Colonic mucosa (tissue), 4 donors: ENCODE measurements at places on chromosomes 1 and 21.

DNA sequence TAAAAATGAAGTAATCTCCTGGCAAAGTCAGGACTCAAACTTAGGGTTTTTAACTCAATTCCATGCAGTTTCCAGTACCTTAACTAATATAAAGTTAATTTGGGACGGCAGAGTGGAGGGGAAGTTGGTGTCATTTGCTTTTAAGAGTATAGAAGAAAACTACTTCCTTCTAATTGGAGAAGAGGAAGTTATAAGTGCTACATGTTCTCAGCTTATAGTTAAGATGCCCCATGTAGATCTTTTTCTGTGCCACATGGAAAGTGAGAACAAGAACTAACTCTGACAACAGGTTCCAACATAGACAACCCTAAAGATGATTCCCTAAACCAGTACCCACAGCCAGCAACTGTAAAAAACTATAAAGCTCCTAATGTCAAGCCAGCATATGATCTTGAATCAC is 11.5 kb downstream of the RRAGC start:
- no peak for DNase-seq

DNA sequence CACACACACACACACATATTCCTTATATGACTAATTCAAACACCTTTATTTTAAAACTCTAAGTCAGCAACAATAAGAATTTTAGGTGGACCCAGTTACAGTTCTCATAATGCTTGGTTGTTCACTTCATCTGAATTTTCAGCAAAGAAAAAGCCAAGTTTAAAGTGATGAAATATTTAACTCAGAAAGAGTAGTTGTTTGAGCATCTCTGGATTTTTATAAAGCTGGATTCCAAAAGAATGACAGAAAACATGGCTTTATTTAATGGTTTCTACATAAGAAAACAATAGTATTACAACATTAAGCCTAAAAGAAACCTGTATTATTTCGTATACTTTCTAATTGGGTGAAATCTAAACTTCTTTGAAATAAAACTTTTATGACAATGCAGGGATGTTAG is 54.2 kb upstream of the ADAMTS5 start:
- no peak for DNase-seq

- DNase-seq = no peak
Observed at GRCh38 chr1:54904476-54905048, 17.6 kb upstream of the DHCR24 start.

DNA sequence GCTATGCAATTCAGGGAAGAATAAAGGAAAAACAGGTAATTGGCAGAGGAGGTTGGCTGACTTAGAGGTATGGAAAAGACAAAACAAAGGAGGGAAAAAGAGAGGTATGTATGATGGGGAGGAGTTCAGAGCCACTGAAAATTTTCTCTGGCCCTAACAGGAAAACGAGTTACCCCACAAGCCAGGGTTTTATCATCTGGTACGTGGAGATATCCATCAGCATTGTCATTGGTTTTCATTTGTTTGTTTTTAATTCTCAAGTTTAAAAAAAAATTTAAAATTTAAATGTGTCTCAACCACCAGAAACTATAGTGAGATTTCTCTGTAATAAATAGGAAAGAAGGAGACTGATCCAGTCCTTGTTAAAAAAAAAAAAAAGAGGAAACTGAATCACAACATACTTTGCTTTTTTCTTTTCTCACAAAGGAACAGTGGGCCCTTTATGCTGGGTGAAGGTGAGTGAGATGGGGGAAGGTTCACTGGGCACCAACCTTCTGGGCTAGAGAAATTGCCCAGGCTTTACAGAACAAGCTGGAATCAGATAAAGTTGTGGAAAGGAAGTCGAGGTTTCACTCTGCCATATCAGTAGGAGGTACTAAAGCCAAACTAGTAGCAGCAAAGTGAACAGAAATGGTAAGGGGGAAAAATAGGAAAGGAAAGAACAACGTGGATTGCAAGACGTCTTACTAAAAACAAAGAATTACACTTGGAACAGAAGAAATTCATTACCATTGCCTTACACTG is 2.7 kb downstream of the IFNAR2 start:
- DNase-seq = no peak

GRCh38 chr1:88900883-88901282 is 9.5 kb upstream of the GTF2B start:
- DNase-seq = no peak

DNA sequence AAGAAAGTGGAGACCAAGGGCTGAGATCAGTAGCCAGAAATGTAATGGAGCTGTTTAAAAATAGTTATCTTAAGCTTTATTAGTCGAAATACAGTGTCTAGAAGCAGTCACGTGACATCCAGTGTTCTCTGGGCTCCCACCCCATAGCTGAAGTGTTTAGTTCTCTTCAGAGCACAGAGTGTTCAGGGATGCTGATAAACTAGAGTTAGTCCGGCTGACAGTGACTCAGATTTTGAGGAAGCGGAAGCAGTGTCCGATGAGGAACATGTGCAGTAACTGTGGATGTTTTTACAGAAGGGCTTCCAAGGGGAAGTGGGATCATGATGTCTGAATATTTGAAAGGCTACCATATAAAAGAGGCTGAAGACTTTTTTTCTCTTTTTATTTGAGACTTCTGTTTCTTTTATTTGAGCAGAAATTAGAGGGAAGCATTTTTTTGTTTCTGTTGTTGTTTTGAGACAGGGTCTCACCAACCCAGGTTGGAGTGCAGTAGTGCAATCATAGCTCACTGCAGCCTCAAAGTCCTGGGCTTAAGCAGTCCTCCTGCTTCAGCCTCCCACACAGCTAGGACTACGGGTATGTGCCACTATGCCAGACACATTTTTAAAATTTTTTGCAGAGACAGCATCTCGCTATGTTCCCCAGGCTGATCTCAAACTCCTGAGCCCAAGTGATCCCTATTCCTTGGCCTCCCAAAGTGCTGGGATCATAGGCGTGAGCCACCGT is 124.2 kb downstream of the GALNT2 start:
- peak; percentile 46 for DNase-seq

DNA sequence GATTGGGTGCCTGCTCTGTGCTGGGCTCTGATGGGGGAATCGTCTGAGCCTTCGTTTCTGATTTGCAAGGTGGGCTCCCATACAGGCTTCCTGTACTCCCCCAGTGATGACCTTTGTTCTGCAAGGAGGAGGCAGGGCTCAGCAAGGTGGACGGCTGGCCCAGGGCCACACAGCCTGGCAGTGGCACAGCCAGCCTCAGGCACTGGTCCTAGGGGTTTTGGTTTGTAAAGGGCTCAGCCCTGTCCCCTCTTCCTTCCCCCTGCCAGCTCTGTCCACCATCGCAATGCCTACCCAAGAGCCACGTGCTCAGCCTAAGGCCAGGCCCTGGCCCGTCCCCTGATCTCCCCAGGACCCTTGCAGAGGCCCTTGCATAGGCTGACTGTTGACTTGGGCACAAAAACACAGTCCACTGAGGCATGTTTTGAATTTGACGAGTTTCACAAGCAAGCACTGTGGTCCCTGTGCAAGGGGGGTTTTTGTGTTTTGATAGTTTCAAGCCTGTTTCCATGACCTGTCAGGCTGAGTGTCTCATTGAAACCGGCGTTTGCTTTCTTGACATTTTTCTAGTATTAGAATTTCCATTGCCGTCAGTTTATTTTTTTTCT is 39.5 kb upstream of the TNFRSF1B start:
- no peak for DNase-seq

DNA sequence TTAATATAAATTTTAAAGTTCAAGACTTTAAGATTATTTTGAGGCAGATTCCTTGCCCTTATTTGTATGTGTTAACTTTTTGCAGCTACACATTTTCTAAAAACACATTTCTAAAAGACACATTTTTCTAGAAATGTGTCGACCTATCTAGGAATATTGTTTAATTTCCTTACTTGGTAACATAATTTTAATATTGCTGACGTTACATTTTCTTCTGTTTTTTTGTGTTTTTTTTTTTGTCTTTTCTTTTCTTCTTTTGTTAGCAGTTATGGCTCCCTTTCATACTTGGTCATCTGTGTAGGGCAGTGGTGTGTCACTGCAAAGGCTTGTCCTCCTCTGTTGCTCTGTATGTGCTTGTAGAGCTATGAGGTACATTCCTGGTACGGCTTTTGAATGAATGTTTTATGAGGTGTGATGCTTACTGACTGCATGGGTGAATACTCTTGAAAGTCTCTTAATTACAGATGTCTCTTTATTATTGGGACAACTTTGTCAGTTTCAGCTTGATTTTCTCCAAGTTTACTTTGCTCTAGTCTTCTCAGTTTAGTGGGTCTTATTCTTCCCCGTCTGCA is 30.1 kb downstream of the LRRC8D start:
- DNase-seq = no peak

GRCh38 chr1:90414201-90414600 is 302.9 kb downstream of the BARHL2 start:
- no peak for DNase-seq

DNA sequence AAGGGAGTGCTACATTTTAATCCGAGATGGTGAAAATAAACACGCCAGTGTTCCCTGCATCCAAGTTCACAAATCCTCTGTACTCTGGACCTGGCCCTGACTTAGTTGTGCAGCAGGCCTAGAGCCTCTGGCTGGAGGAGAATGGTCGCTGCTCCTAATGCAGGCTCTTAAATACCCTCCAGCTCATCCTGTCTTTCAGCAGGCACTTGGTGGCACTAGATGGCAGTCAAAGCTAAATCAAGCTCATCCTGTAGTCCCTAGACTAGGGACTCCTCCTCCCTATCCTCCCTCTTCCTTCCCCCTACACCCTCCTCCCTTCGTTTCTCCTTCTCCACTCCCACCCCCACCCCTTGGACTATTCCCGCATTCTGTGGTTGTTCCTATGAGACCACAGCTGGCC is 41.6 kb upstream of the MTR start:
- DNase-seq = no peak

DNA sequence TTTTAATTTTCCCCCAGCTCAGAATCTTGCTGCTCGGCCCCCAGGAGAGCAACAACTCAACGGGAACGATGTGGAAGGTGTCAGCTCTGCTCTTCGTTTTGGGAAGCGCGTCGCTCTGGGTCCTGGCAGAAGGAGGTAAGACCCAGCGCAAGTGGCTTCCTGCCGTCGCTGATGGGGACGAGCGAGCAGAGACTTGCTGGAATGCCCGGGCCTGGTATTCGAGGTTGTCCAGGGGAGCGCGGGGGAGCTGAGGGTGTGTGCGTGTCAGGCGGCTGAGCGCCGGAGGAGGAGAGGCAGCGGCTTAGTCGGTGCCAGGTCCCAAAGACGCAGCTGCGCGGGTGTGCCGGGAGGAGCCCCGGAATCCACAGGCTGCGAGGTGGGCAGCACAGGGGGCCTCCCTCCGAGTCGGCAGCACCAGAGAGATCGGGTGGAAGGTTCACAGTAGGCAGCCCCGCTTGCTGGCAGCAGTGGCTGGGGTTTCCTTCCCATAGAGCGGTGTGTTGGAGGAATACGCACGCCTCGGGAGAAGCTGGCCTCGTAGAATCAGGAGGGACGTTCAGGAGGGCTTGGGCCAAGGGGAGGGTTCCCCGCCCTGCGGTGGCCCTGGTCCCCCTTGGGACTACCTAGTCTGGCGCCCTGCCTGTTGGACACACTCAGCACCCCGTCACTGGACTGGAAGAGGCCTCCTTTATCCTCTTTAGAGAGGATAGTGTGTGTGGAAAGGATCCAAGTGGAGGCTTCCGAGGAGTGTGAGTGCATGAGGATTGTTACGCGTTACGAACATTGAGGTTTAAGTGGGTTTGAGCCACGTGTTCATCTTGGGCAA is 547 bp downstream of the PDPN start:
- no peak for DNase-seq

- peak; percentile 51 for DNase-seq
Observed at GRCh38 chr21:41957991-41958766, 4.4 kb upstream of the C2CD2 start.

DNA sequence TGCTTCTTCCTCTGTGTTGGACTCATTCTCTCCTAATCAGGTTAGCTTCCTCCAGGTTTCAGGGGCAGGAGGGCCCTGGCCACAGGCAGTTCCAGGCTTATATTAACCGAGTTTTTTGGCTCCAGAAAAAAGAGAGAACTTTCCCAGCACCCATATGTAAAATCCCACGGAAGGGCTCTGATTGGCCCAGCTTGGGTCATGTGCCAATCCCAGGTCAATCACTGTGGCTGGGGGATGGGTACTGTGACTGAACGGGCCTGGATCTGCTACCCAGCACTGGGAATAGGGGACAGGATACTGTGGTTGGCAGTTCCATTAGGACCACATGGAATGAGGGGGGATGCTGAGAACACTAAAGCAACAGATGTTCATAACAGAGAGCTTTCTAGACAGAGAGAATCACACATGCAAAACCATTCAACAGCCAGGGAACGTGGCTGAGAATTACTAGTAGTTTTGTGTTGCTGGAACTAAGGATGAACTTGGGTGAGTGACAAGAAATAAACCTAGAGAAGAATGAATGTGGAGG is 51.1 kb upstream of the NEK2 start:
- DNase-seq = no peak

DNA sequence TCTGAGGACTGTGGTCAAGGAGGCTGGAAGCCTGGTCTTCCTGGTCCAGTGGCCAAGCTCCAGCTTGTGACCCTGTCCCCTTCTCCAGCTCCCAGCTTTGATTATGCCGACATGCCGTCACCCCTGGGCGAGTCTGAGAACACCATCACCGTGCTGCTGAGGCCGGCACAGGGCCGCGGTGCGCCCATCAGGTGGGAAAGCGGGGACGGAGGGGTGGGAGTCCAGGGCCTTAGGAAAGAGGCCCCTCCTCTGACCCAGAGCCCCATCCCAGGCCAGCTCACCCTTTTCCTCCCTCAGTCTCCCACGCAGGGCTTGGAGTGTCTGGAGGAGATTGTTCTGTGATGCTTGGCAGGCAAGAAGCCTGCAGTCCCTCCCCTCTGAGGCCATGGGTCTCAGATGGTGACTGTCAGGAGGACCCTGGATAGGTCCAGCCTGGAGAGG is 43.6 kb downstream of the PTPRU start:
- no peak for DNase-seq

- peak; percentile 62 for DNase-seq
Observed at GRCh38 chr21:45640888-45641479, 2.5 kb upstream of the PCBP3 start.

DNA sequence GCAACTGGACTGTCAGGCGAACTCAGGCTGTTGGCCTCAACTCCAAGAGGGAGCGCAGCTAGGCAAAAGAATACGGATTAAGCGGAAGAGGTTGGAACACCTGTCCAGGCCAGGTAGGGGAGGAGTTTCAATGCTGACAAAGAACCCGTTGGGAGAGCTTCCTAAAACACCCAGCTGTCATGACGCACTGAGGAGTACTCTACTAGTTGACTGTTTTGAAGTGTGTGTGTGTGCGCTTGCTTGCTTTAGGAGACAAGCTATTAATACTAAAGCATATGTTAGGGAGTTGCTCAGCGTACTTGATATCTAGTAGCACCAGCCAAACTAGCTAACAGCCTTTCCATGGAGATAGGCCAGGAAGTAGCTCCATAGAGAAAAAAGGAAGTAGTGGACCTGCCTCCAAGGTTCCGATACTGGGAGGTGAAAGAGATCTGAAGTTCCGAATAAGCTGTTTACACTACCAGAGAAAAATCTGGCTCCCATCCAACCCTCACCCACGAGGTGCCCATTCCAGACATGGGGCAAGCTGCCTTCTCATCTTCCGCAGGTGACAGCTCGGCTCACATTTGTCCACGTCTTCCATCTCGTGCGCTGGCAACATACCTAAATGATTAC is 974 bp upstream of the FNBP1L start:
- peak; percentile 85 for DNase-seq

GRCh38 chr1:30719406-30720270 is 3.7 kb downstream of the MATN1 start:
- DNase-seq = no peak
